ENCODE measurements at places on chromosomes 1 and 21.
A peak's percentile ranks its signal among the peaks of the same experiment; 100 is the strongest.

DNA sequence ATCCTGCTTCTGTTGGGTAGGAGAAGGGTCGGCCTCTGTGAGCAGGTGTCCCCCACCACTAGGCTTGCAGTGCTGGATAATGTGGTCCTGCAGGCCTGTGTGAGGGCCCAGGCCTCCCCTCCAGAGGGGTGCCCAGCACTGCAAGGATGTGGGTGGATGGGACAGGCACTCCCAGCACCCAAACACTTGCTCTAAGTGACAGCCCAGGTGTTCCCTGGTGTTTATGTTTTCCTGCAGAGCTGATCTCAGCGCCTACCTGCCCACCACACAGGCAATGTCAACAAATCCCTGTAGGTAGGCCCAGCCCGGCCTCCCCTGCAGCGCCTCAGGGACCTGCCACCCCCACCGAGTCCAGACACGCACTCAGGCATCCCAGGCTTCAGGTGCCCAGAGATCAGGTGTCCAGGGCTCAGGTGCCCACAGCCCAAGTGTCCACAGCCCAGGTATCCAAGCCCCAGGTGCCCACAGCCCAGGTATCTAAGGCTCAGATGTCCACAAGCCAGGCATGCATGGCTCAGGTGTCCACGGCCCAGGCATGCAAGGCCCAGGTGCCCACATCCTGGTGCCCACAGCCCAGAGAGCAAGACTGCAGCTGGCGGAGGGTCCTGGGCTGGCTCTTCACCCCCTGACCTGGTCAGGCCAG lies 59.2 kb downstream of the WNT9A start:
- DNase-seq = no peak

- DNase-seq = no peak
These were observed 3.3 kb upstream of the LSM10 start for GRCh38 chr1:36400825-36401601.

GRCh38 chr1:197598935-197599334 lies 176.3 kb downstream of the DENND1B start:
- no peak for DNase-seq

DNA sequence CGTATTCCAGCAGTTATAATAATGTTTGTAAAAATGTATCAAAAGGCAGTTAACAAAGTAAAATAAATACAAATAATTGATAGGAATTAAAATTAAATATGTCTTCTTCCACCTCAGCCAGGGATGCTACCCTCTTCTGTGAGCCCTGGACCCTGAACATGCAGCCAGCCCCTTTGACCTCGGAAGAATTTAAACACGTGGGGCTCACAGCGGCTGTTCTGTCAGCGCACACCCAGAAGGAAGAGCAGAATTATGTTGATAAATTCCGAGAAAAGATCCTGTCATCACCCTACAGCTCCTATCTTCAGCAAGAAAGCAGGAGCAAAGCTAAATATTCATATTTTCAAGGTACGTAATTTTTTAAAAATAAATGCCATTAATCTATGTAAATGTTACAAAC lies 26.5 kb downstream of the UTS2 start:
- no peak for DNase-seq

DNA sequence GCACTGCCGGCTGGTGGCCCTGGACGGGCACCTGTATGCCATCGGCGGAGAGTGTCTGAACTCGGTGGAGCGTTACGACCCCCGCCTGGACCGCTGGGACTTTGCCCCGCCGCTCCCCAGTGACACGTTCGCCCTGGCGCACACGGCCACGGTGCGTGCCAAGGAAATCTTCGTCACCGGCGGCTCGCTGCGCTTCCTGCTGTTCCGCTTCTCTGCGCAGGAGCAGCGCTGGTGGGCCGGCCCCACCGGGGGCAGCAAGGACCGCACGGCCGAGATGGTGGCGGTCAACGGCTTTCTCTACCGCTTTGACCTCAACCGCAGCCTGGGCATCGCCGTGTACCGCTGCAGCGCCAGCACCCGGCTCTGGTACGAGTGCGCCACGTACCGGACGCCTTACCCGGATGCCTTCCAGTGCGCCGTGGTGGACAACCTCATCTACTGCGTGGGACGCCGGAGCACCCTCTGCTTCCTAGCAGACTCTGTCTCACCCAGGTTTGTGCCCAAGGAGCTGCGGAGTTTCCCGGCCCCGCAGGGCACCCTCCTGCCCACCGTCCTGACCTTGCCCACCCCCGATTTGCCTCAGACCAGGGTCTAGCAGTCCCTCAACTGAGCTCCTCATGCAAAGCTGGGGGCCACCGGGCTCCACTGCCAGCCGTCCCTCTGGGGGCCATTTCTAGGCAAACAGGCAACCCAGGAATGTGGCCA lies 2.1 kb downstream of the KLHDC7A start:
- DNase-seq = no peak

DNA sequence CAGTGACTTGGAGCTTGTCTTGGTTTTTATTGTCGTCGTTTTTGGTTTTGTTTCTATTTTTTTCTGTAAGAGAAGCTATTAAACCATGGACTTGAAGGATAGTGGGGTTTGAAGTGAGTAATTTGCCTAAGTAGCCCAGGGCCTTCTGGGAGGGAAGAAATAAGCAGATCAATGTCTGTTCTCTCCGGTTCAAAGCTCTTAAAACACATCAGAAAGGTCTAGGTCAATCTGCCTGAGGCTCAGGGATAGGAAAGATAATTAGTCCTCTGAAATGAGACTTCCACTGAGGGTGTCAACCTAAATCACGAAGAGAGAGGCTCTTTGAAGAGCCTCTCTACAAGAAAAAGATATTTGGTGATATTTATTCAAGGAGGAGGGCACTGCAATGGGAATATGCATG lies 178.0 kb downstream of the MATN1 start:
- no peak for DNase-seq

GRCh38 chr1:90155721-90156487 lies 161.0 kb downstream of the ZNF326 start:
- DNase-seq = no peak

GRCh38 chr1:29392036-29392435 lies 155.7 kb downstream of the PTPRU start:
- DNase-seq = no peak

GRCh38 chr1:93042187-93043056 lies 36.7 kb upstream of the MTF2 start:
- DNase-seq = peak; percentile 66

- no peak for DNase-seq
These were observed 74.2 kb downstream of the ST3GAL3 start for GRCh38 chr1:43781574-43781973.

DNA sequence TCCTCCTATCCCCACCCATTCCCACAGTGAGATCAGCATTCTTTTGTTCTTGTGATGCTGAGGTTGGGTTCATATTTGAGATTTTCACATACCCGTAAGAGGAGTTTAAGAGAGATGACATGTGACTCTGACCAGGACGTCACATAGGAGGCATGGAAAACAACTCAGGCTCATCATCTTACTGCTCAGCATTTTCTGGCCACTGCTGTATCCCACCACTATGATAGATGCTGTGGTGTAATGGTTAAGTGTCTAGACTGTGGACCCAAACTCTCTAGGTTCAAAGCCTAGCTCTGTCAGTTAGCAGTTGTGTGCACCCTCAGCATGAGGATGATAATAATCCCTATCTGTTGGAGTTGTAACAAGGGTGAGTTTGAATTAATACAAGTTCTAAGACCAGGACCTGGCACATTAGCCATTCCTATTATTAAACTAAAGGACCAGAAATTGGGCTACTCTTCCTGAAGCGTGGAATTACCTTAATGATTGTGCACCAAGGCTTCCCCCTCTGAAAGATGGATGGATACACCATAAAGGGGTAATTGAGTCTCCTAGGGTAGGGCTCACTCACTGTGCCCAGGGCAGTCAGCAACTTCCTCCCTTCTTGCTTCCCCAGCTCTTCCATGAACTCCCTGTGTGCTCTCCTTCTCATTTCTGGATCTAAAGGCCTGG lies 40.9 kb downstream of the LGR6 start:
- no peak for DNase-seq

- DNase-seq = no peak
These were observed 1.1 kb upstream of the TMEM9 start for GRCh38 chr1:201155354-201155753.

DNA sequence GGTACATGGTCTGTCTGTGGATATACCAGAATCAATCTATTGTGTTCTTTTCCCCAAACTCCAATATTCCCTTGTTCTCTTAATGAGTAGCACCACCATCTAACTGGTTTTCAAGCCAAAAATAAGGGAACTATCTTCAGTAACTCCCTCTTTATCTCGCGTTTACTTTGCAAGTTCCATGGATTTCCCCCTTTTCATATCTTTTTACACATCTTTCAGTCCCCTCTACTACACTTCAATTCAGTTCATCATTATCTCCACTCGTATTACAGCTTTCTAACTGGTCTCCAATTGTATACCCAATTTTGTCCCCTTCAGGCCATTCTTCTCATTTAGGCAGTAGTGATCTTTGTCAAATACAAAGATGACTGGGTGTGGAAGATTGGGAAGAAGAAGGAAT lies 4.1 kb upstream of the TMCO1 start:
- no peak for DNase-seq

DNA sequence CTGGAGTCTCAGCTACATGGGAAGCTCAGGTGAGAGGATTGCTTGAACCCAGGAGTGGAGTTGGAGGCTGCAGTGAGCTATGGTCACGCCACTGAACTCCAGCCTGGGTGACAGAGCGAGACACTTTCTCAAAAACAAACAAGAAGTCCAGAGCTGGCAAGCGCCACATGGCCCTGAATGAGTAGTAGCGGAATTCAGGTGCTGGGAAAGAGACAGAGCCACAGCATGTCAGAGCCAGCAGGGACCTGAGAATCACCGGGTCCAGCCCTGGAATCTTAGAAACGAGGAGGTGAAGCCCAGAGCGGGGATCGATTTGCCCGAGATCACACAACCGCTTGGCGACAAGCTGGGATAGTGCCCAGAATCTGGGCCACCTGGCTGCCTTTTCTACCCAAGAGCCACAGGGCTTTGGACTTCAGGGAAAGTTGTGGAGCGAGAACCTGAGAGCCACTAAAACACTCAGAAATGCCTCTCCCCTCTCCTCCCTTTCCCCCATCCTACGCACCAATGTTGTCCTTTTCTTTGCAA lies 9.8 kb downstream of the ARL8A start:
- DNase-seq = no peak

DNA sequence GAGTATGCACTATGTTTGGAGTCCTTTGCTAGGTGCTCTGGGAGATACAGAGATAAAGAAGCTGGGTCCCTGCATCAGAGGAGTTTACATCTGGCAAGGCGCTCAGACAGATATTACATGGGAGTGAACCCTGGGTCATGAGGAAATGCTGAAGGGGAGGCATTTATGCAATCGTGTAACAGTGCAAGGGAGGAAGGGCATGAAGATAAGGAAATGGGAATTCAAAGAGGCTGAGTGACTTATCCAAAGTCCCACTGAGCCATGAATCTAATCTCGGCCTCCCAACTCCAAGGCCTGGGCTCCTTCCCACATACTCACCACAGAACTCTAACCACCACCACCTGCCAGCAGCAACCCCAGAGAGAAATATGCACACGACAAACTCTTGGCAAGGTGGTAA lies 51.6 kb downstream of the FAM163A start:
- DNase-seq = no peak

DNA sequence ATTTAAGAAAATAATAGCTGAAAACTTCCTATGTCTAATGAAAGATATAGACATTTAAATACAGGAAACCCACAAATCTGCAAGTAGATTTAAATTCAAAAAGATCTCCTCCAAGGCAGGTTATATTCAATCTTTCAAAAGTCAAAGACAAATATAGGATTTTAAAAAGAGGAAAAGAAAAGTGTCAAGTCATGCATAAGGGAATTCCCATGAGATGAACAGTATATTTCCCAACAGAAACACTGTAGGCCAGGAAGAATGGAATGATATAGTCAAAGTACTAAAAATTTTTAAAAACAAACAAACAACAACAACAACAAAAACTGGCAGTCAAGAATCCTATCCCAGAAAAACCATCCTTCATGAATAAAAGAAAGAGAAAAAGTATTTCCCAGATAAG lies 806.5 kb upstream of the BRINP3 start:
- DNase-seq = no peak

DNA sequence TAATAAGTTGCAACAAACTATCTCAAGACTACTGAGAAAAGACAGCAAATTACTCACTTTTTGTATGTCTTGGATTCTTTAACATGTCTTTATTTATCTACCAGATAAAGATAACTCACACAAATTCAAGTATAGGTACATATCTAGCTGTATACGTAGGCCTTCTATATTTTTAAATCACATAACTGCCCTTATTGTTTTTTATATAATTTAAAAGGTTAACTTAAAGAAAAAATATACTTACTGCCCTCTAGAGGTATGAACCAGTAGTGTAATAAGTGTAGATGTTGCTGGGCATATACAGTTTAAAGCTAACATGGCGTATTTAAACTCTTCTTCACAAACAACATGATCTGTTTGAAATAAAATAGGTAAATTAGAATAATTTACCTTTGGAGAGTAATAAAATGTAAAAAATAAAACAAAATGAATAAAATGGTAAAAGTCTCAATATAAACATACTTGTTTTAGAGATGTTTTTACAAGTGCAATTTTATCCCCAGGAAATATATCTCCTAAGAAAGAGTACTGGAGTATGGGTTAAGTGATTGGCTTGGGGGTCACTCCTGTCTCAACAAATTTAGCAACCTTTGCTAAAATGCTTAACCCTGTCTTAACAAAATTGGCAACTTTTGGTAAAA lies 235.2 kb downstream of the KCNT2 start:
- no peak for DNase-seq

DNA sequence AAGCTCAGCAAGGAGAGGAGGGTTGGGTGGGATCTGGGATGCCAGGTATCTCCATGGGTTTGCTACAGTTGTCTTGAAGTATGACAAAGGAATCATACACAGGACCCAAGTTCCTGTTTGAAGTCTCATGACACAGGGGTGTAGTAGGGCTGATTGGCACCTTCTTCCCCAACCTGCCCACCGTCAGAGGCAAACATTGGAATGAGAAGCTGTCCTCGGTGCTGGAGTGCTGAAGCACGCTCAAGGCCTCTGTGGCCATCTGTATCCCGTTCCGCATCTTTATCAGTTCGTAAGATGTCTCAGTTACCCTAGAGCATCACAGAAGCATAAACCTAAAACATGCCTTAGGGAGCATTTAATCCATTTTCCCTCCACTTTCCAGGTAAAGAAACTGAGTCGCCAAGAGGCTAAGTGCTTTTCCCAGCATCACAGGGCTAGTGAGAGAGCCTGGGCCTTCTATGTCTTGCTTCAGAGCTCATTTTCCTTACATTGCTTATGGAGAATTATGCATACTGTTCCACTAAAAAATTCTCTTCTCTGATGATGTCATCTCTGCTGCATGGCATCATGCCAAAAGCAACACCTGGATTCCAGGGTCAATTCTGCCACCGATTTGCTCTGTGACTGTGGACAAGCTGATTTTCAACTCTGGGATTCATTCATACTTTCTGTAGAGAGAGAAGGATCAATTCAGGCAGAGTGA lies 34.2 kb downstream of the VWA5B1 start:
- DNase-seq = no peak

- DNase-seq = no peak
These were observed 18.1 kb upstream of the TENT5C start for GRCh38 chr1:117587499-117588356.

GRCh38 chr1:174858301-174858700 lies 141.4 kb upstream of the CACYBP start:
- DNase-seq = no peak

DNA sequence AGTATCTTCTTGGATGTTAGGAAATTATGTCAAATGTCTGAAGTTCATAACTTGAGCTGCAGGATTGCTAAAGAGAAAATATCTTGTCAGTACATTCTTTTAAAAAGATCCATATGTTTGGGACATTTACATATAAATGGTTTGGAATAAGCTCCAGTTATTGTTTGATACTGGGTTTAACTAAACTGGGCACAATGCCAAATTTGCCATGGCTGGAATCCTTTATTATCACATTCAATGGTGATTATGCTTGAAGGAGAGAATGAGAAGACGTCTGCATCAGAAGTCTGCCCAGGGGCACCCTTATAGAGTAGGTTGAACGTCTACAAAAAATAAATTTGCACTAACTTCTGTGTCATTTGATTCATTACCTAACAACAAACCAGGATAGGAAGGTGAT lies 652.5 kb downstream of the AMY1C start:
- DNase-seq = no peak

Measured in naive thymus-derived CD4-positive, alpha-beta T cell (primary cell).